Activated CD8-positive, alpha-beta memory T cell treated with anti-CD3 and anti-CD28 coated beads, Interleukin-2, amount 10 ng/mL, durations not matched to agents 7 days and 5 days (primary cell): ENCODE measurements at places on chromosomes 5 and 9. TPM values are rescaled to one million over a fixed set of nuclear protein-coding genes. Genes with fewer than 3 reads are reported as not detected.

The HK3 gene
- not detected for total RNA-seq

The IL5 gene
- 20.0 TPM for total RNA-seq

The QRFP gene
- total RNA-seq = not detected

The PSD2 gene
- not detected for total RNA-seq

The F2RL1 gene
- total RNA-seq = 0.47 TPM

The SLC27A6 gene
- total RNA-seq = not detected

DNA sequence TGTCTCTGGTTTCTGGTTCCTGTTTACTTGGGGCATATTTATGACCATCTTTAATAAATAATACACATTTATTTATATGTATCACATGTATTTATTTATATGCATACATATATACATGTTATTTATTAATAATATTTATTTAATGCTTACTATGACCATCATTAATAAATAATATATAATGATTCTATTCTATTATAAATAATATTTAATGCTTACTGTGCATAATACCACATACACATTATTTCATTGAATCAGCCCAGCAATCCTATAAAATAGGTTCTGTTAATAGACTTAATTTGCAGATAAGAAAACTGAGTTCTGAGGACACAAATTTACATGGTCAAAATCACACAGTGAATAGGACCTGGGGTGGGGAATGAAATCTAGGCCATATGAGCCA is 24.2 kb downstream of the ACTBL2 start:
- DNase-seq = no peak

The LHX6 gene
- total RNA-seq = not detected

GRCh38 chr5:65766781-65767180 is 44.8 kb downstream of the NLN start:
- no peak for DNase-seq

DNA sequence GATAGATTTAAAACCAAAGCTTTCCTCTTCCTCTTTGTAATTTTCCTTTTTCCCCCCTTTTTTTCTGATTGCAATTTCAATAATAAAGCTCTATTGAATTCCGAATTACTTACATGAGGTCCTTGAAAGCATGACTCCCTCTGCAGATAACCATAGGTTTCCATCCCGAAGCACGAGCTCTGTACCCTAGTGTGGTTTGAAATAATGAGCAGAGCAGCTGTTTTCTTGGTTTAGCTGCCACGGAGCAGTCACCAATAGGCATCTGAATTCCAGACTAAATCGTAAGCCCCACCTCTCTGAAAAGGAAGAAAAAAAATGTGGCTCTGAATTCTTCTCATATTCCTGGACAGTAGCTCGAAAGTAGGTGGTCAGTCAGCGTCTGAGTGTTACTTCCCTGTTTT is 18.5 kb upstream of the GNE start:
- DNase-seq = no peak

GRCh38 chr9:89687188-89687587 is 82.4 kb downstream of the GADD45G start:
- DNase-seq = no peak

DNA sequence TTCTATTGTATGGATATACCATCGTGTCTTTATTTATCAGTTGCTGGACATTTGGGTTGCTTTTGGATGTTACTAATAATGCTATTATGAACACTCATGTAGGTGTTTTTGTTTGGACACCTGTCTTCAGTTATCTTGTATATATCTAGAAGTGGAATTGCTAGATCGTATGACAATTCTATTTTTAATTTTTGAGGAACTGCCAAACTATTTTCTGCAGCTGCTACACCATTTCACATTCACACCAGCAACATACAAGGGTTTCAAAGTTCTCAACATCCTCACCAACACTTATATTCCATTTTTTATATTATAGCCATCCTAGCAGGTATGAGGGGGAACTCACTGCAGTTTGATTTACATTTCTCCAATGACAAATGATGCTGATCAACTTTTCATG is 324.6 kb downstream of the CAAP1 start:
- DNase-seq = no peak

The FBXW5 gene
- 106 TPM for total RNA-seq

The TAF11L5 gene
- not detected for total RNA-seq

GRCh38 chr5:147551677-147552076 is 41.8 kb upstream of the DPYSL3 start:
- DNase-seq = no peak

DNA sequence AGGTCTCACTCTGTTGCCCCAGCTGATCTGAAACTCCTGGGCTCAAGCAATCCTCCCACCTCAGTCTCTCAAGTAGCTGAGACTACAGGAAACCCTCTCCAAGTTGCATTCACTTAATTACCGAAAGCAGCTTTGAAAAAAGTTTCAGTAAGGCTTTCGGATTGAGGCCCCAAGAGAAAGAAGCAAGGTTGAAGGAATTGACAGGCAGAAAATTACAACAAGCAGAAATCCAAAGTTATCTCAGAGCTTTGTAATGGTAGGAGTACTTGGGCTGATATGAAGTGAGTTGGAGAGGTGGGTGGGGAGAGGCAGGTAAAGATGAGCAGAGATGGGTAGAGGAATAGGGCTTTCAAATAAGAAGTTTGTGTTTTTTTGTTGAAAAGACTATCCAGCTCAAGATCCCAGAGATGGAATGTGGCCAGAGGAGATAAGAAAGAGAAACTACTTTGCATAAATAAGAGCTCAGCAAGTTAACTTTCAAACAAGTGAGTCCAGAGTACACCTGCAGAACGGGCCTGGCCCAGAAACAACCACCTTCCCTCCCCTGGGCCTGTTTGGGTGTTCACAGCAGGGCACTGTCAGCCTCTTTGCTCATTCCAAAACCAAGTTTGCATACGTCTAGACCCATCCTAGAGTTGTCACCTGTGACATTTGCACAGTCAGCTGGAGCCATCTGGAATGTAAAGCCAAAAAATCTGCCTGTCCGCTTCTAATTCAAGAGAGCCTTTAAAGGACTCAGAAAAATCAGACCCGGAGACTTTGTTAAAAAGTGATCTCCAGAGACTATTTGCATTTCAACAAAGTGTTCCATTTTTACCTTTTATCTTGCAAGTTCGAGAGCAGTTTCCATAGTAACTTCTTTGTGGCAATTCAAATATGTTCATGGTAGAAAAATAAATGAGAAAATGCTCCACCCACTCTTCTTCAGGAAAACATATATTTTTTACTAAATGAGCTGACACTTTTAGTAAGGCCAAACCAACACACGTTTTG is 2.2 kb upstream of the CLINT1 start:
- DNase-seq = no peak

- no peak for DNase-seq
Measured at GRCh38 chr5:171521219-171521633, 101.8 kb downstream of the FGF18 start.

DNA sequence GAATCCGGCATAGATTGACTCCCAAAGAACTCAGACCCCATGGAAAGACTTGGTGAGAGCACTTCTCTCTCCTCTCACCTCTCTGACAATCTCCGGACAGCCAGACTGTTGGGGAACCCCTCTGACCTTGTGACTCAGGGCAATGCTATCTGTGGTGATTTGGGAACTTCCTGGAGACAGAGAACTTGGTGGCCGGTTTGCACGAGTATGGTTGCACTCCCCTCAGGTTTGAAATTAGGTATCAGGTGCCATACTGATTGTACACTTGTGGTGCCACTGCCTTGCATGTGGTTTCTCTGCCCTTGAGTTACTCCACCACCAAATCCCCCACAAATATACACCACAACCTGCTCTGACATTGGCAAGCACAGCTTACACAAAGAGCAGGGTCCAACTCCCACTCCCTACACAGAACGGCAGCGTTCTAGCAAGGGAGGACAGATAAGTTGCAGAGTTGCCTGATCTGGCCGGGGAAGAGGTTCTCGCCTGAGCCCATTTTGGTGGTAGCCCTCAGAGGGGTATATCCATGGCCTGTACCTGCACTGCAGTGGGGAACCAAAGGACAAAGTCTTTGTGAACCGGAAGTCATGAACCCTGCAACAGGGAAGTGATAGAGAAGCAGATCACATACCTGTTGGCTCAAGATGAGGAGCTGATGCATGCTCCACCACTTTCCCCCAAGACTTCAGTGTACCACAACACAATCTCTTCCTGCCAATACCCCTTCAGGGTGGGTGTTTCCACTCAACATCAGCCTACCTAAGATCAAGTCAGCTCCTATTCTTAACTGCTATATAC is 255.1 kb downstream of the MCTP1 start:
- no peak for DNase-seq

DNA sequence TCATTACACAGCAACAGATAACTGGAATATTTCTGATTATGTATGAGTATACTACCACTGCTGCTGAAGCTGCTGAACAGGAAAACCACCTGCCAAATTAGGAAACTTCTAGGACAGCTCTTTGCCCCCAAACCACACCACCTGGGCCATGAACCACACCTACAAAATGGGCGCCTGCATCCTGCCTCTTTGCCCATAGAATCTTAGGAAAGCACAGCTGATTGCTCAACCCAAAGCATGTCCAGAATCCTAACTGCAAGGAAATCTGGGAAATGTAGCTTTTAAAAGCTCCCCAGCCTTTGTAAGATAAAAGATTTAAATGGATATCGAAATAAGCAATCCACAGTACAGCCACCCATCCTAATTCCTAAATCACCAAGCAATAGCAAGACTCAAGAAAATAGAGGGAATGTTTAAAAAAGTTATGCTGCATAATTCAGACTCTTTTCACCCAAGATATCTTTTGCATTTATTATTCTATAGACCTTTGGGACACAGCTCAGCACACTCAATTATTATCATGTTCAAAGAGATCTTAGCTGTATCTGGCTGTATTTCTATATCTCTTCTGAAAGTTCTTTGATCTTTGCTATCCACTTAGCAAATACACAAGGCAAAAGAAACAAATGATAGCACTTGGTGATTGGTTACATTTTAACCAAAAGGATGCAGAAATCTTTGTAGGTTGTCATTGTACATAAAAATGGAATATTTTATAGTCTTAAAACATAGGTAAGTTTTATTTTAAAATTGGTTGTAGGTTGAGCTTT is 6.8 kb upstream of the C9orf152 start:
- DNase-seq = no peak

The N4BP3 gene
- total RNA-seq = 1.1 TPM

DNA sequence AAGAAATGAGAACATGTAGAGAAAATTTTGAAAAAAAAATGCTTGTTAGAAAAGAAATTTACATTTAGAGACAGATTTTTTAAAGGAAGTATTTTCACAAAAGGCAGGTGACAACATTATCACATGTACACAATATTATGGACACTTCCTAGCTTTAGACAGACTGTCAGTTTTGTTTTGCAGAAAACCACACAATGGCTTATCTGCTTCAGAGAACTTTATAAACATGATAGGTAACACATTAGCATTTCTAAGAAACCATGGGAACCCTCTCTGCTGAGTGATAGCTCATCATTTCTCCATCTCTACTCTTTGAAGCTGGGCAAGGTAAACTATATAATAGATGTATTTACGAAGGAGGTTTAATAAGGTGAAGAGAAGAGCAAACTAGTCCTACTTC is 25.6 kb downstream of the POU5F2 start:
- DNase-seq = no peak

The GADD45G gene
- 38.5 TPM for total RNA-seq

The NRG2 gene
- total RNA-seq = 0.42 TPM

DNA sequence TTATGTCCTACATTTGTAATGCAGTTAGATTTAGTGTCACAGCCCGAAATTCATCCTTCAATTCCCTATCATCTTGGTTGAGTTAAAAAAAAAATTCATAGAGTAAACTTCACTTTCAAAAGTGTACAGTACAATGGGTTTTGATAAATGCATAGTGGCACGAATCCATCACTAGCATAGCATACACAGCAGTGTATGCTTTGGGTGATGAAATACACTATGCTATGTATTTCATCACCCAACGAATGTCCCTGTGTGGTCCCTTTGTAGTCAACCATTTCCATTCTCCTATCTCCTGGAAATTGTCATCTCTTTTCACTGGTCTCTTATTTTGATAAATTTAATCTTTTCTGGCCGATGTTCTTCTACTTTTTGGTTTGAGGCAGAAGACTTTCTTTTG is 129.4 kb upstream of the BASP1 start:
- DNase-seq = no peak

The SYK gene
- total RNA-seq = 0.28 TPM

- DNase-seq = no peak
Measured at GRCh38 chr9:22331533-22331932, 115.1 kb upstream of the DMRTA1 start.

GRCh38 chr5:14039576-14039975 is 95.1 kb upstream of the DNAH5 start:
- no peak for DNase-seq

DNA sequence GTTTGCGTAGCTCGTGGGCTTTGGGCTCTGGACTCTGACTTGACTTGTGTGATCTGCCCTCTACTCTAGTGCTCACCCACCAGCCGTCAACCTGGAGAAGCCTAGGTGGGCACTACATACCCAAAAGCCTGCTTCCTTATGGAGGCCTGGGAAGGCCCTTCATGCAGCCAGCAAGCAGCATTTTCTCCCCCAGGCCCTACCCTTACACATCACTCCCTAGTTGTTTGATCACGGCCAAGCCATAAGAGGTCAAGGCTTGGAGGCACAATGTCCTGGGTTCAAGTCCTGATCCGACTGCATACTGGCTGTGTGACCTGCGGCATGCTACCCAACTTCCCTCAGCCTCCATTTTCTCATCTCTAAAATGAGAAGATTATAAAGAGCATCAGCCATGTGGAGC is 151.3 kb upstream of the EGFLAM start:
- DNase-seq = no peak

The BTNL8 gene
- total RNA-seq = not detected

GRCh38 chr9:136201609-136202453 is 3.1 kb downstream of the LHX3 start:
- DNase-seq = no peak

GRCh38 chr5:4413996-4414395 is 726.1 kb upstream of the ADAMTS16 start:
- DNase-seq = no peak

The FRMD3 gene
- total RNA-seq = 0.33 TPM

- no peak for DNase-seq
Measured at GRCh38 chr9:87081503-87081902, 134.2 kb upstream of the GAS1 start.

DNA sequence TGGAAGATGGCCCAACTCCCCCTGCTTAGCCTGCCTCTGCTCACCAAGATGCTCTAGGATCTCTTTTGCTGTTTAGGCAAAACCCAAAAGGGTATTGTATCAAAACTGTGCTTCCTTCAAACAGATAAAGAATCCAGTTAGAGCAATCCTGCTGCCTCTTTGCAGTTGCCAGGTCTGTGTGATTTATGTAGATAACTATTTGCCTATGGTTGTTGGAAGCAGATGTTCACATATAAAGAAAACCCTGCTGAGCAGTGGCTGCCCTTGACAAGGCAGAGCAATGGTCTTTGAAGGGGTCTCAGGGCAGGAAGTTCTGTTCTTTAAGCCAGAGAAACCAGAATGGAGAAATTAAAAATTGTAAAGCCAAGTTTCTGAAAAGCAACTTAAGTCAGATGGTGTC is 68.6 kb downstream of the LRRC70 start:
- DNase-seq = no peak

DNA sequence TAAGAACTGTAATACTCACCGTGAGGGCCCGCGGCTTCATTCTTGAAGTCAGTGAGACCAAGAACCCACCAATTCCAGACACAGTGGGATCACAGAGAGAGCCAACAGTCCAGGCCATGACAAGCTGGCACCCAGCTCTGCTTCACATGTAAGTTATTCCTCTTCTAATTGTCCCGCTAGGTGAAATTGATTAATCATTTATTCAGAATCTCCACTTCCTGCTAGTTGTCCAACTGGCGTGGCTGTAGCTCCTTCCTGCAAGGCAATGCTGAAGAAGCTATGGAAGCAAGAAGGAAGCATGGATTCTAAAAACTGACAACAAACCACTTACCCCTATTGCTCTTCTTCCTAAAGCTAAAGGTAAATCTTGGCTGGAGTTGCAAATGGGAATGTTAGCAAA is 30.0 kb upstream of the GLRX start:
- no peak for DNase-seq
